ENCODE measurements at places on chromosomes 11 and 22.

DNA sequence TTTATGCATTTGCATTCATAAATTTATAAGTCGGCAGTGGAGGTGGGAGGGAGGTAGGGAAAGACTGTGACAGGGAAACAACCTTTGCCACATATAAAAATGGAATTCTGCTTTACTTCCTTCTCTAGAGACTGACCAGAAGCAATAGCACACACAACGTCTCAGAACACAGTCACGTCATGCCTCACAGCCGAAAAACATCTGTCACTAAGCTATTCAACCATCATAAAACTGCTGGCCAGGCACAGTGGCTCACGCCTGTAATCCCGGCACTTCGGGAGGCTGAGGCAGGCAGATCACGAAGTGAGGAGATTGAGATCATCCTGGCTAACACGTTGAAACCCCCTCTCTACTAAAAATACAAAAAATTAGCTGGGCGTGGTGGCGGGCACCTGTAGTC lies 101.0 kb upstream of the CHRM4 start:
- DNase-seq: no peak

GRCh38 chr11:14259186-14259784 lies 99.7 kb downstream of the RRAS2 start:
- no peak for DNase-seq

GRCh38 chr11:109423466-109424190 lies 1.6 kb downstream of the C11orf87 start:
- peak; percentile 31 for DNase-seq

DNA sequence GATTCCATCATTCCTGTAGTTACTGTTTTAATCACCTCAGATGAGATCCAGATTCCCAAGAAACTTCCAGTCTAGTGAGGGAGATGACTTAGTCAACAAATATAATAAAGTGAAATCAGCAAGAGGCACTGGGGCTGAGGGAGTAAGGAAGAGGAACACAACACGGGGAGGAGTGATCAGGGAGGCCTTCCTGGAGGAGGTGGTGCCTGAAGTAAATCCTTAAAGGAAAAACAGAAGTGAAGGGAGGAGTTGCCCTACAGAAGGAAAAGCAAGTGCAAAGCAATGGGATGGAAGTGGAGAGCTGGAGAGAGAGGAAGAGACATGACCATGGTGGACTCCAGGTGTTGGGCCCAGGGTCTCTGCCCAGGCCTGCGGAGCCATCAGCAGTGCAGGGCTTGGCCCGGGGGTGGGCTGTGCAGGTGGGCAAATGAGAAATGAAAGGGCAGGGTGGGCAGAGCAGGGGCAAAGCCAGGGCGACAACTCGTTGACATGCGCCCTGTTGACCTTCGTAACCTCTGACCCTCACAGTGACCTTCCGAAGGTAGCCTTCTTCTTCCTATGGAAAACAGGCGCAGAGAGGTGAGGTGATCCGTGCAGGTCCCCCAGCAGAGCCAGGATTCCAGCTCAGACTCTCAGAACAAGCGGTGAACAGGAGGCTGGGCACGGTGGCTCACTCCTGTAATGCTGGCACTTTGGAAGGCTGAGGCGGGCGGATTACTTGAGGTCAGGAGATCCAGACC lies 12.1 kb upstream of the PPARA start:
- no peak for DNase-seq

DNA sequence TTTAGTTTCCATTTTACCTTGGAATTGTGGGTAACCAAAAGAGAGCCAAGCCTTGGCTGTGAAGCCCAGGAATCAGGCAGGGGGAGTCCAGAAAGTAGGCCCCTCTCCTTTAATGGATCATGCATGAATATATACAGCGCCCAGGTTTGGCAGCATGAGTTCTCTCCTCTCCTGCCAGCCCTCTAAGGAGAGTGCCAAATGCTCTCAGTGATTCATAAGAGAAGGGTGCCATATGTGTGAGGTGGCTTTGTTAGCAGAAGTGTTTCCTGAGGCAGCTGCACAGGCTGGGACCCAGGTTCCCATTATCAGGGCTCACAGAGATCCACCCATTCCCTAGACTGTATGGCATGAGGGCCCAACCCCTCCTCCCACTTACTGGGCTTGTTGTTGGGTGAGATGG lies 52.3 kb upstream of the SCUBE2 start:
- no peak for DNase-seq
